CD14-positive monocyte (primary cell): ENCODE measurements at places on chromosomes 6 and 20. TPM values are rescaled to one million over a fixed set of nuclear protein-coding genes. Genes with fewer than 3 reads are reported as not detected.
A peak's percentile ranks its signal among the peaks of the same experiment; 100 is the strongest.

DNA sequence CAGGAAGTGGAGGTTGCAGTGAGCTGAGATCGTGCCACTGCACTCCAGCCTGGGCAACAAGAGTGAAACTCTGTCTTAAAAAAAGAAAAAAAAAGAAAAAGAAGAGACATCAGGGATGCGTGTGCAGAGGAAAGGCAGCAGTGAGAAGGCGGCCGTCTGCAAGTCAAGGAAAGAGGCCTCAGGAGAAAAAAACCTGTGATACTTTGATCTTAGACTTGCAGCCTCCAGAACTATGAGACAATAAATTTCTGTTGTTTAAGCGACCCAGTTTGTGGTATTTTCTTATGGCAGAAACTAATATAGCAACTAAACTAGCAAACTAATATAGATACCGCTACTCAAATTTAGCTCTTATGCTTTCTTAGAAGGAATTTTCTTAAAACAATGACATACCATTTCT is 36.1 kb downstream of the FGD2 start:
- no peak overlapping the region for H3K27ac ChIP-seq
- H3K4me1 ChIP-seq: peaks cover 17% of the 10 kb centered on the region
- H3K27me3 ChIP-seq: no peaks in the 10 kb centered on the region
- H3K36me3 ChIP-seq: peaks cover 6% of the 10 kb centered on the region

DNA sequence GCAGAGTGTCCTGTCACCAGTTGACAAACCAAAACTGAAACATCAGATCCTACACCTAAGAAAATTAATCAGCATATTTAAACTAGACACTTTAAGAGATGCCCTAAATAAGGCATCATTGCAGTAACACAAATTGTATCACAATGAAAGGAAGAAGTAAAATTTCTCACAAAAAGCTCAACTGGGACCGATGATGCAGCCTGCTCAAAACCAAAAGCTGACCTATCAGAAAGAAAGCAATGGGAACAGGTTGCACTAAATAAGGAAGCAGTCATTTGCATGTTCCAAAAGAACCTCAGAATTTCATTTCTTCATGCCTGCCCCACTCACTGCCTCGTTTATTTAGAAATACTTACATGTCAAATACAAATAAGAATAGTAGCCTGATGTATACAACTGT is 12.1 kb downstream of the HIVEP2 start:
- no peak overlapping the region for H3K4me3 ChIP-seq
- no peaks in the 10 kb centered on the region for H3K4me1 ChIP-seq
- no peak overlapping the region for H3K27ac ChIP-seq
- DNase-seq: no peak
- H3K36me3 ChIP-seq: no peaks in the 10 kb centered on the region

DNA sequence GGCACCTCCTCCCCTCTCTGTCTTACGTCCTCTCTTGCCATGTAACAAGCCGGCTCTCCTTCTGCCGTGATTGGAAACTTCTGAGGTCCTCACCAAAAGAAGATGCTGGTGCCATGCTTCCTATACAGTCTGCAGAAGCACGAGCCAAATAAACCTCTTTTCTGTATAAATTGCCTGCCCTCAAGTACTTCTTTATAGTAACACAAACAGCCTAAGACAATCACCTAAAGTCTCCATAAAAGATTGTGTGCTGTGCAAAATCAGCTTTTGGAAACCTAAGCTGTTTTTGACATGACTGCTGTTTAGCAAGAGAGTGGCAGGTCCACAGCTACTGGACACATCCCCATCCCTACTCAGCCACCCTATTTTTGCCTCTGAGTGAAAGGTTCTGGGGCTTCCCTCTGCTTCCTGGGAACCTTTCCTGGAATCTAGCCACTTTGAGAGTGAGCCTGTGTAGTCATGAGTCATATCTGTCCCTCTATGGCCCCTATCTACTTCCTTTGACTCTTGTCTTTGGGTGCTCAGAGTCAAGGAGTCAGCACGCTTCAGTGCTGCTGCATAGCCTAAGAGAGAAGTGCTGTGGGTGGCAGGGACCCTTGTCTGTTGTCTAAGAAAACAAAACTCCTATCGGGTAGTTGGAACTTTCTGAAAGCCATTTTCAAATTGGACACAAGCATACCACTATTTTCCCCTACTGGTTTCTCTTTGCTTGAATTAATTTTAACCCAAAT is 110.0 kb downstream of the PPP1R14C start:
- H3K27ac ChIP-seq: no peak overlapping the region
- no peaks in the 10 kb centered on the region for H3K4me1 ChIP-seq
- no peak overlapping the region for H3K4me3 ChIP-seq
- H3K27me3 ChIP-seq: no peaks in the 10 kb centered on the region
- no peaks in the 10 kb centered on the region for H3K36me3 ChIP-seq
- no peak for DNase-seq

GRCh38 chr6:111736005-111736608 is 130.4 kb upstream of the TRAF3IP2 start:
- DNase-seq: no peak
- H3K4me3 ChIP-seq: no peak overlapping the region
- H3K36me3 ChIP-seq: no peaks in the 10 kb centered on the region
- no peaks in the 10 kb centered on the region for H3K27me3 ChIP-seq

- peak; percentile 11 for DNase-seq
- no peaks in the 10 kb centered on the region for H3K4me1 ChIP-seq
- no peaks in the 10 kb centered on the region for H3K27me3 ChIP-seq
- no peak overlapping the region for H3K4me3 ChIP-seq
- no peak overlapping the region for H3K27ac ChIP-seq
Measured at GRCh38 chr6:99434702-99435530, 9.8 kb upstream of the PNISR start.

- no peaks in the 10 kb centered on the region for H3K4me1 ChIP-seq
- H3K27ac ChIP-seq: no peak overlapping the region
- H3K27me3 ChIP-seq: no peaks in the 10 kb centered on the region
- no peaks in the 10 kb centered on the region for H3K36me3 ChIP-seq
- no peak overlapping the region for H3K4me3 ChIP-seq
Measured at GRCh38 chr20:22807045-22807444, 222.7 kb upstream of the FOXA2 start.

- H3K36me3 ChIP-seq: no peaks in the 10 kb centered on the region
- DNase-seq: no peak
- H3K4me3 ChIP-seq: no peak overlapping the region
Measured at GRCh38 chr6:168537540-168537884, 96.5 kb downstream of the SMOC2 start.

DNA sequence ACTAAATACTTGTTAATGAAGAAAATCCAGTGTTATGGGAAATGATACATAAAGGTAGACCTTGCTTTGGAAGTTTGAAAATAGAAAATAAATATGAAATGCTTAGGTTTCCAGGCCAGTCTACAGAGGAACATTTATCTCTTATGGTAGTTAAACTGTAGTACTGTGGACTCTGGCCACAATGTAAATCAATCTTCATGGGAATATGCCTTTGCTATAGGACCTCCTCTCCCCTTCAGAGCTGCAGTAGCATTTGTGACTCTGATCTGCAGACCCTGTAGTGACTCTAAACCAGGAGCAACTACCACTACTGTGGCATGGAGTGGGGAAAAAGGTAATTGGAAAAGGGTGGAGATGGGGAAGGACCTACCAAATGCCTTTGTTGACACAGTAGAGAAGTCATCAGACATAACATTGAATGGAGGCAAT is 4.5 kb downstream of the HSPA1A start:
- no peak for DNase-seq
- peaks cover 60% of the 10 kb centered on the region for H3K4me1 ChIP-seq
- no peaks in the 10 kb centered on the region for H3K27me3 ChIP-seq
- no peaks in the 10 kb centered on the region for H3K36me3 ChIP-seq

DNA sequence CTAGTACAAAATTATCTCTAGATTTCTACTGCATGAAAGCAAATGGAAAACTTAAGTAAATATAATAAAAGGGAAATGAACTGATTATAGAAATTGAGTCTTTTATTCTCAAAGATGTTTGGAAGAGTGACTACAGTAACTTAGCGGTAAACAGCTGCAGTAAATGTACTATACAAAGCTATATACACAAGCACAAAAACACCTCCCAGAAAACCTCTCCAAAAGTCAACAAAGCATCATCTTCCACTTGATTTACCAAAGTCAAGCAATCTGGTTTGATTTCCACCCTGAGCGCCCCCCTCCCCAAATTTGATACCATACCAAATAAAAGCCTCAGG is 142.1 kb upstream of the SHLD1 start:
- peak overlapping the region; percentile 100 for H3K4me3 ChIP-seq
- H3K27ac ChIP-seq: peak overlapping the region; percentile 97
- peaks cover 32% of the 10 kb centered on the region for H3K36me3 ChIP-seq
- no peak for DNase-seq
- H3K4me1 ChIP-seq: peaks cover 81% of the 10 kb centered on the region

DNA sequence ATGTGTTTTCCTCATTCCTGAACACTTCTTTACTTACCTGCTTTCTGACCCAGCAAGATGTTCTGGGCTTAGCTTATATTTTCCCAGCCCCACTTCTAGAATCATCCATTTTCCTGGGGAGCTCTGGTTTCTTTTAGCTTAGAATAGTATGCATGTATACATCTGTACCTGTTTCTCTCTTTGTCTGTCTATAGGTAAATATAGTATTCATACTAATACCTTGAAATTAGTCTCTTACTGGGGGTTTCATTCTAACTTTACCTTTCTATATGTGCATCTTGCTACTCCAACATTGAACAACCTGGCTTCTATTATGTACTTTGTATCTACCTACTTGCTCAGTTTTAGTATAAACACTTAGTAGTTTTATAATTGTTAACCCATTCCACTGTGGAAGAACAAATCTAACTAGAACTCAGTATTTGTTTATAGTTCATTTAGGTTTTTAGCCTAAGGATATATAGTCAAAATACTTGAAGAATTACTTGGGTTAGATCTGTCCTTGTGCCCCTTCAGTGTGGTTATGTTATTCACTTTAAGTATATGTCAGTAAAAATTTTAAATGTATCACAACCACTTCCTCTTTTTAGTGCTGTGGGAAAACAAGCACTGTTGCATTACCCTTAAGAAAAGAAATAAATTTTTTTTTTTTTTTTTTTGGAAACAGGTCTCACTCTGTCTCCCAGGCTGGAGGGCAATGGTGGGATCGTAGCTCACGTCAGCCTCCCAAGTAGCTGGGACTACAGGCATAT is 54.0 kb downstream of the ASXL1 start:
- H3K36me3 ChIP-seq: peaks cover 13% of the 10 kb centered on the region
- no peak overlapping the region for H3K4me3 ChIP-seq
- no peak overlapping the region for H3K27ac ChIP-seq
- H3K27me3 ChIP-seq: no peaks in the 10 kb centered on the region
- DNase-seq: peak; percentile 32
- peaks cover 10% of the 10 kb centered on the region for H3K4me1 ChIP-seq

Gene PET117
- polyA plus RNA-seq: 1.3 and 3.9 TPM in 2 replicates

Gene OR11A1
- polyA plus RNA-seq: not detected

Gene CLPSL2
- not detected in 2 replicates for polyA plus RNA-seq
